NCI-H1417 treated with DMSO at 0.1 percent for 48 hours (cell line): ENCODE measurements at places on chromosomes 12 and 14.

DNA sequence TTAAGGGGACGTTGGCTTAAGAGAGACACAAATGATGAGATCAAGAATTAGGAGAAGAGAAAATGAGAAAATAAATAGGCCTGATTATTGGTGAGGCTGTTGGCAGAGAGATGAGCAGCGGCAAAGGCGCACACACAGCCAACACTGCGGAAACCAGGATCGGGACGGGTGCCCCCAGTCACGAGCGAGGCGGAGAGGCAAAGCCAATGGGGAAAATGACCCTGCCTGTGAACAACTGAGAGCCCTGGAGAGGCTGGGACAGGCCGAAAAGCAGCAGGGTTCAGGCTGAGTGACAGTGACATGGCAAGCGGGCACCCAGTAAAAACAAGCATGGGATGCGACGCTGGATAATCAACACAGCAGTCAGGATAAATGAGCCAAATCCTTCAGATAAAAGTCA, 21.0 kb downstream of the SLC15A4 start:
- DNase-seq = no peak

DNA sequence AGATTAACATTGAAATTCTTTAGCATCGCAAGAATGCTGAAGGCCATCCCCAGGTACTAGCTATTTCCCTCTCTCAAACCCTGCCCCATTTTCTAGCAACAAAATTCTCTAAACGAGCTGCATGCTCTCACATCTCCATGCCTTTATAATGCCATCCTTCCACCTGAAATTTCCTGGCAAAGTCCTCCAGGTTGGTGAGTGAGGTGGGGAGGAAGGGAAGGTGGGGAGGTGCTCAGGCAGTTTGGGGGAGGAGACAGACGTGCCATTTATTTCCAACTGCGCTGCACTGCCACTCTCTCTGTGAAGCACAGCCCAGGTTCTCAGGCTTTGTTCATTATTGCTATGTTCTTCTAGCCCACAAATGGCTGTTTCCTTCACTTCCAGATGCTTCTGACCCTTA, 208.4 kb downstream of the PAWR start:
- no peak for DNase-seq

DNA sequence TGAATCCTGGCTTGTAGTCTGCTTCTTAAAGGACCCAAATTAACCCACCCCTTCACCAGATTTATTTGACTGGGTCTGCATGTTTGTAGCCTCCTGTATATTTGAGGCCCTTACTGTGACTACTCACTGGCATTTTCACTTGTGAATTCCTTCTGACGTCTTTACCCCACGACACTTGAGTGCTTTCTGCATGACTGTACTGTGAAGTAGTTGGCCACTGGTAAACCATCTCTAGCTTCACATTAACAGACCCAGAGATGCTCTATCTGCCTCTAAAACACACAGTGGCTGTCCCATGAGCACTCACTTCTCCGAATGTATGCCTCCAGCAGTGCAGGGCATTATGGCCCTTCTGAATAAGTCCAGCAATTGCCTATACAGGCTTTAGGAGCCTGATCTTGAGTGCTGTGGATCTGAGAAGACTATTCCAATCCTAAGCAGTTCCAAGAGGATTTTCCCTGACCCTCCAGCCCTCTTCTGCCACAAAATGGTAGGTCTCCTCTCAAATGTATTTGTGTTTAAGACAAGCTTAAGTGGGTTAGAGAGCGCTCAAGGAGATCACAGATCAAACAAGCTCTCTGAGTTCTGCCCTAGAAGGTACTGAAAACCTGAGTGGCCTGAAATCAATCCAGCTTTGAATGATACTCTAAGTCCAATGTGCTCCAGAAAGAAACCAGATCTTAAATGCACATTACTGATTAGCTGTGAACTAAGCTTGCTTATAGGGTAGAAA, 534.7 kb downstream of the RPS29 start:
- no peak for DNase-seq

DNA sequence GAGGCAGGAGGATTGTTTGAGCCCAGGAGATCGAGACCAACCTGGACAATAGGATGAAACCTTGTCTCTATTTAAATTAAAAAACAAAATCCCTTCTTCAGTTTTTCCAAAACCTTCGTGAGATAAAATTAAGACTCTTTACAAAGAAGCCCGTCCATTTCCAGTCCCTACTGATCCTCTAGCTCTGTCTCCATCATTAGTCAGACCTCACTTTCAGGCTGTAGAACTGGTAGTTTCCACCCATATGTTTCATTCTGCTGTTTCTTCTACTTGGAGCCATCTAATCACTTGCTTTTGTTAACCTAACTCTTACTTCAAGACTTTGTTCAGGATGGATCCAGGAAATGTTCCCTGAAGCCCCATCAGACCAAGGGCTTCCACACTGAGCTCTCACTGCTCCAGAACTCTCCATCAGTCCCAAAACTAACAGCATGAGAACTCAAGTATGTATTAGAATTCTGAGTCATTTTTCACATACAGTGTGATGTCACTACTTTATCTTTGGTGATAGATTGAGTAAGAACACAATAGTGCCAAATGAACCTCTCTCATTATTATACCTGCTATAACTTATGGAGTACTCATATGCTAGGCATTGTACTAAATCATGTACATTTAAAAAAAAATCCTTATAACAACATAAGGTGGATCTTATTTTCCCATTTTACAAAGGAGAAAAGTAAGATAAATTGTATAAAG, 90.8 kb downstream of the PRICKLE1 start:
- no peak for DNase-seq

DNA sequence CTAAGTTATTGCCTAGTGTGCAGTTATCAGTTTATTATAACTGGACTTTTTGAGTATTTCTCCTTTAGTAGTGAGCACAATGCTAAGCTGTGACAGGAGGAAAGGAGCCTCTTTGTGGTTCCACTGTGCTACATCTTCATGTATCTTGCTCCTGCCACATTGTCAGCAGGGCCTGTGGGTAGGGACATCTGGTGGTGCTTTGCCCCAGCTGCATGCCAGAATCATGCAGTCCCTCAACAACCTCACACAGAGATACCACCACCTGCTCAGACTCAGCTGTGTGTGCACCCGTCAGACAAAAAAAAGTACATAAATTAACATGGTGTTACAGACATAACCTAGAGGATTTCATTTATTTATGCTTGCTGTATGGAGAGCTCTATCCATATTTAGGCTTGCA, 51.1 kb downstream of the MIS18BP1 start:
- DNase-seq = no peak

DNA sequence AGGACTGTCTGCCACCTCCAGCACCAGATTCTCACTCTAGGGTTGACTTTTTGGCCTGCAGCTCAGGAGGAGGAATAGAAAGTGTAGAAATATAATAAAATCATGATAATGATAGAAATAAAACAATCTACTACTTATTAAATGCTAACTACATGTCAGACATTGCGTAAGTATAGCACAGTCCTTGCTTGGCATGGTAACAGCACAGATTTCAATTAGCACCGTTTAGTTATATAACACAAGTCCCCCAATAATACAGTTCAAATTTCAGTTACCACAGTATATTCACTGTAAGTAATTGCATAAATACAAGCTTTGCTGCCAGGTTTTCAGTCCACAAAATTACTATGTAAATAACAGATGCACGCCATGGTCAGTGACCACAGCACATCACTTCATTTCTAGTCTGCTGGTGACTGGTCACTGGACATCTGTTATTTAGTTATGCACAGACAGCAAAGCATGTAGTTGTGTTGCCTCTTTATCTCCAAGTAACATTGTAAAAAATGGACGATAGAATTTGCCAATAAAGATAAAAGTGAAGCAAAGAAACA, 6.5 kb upstream of the GLT8D2 start:
- DNase-seq = no peak

DNA sequence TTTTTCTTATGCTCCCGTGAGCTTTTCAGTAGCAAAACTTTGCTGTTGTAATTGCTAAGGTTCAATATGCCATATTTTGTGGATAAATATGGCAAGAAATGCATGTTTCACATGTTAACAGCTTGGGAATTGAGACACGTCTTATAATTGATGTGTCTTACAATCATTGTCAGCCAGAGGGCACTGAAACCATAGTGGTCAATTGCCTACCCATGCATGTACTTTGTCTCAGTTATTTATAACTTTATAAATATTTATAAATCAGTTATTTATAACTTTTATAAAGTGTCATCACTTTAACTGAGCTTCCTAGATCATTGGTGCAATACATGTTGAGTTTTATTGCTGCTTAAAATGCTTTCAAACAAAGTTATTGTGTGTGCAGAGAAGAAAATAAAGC, 82.0 kb downstream of the CATSPERB start:
- DNase-seq = no peak

GRCh38 chr12:65695113-65695865, 129.0 kb upstream of the HMGA2 start:
- DNase-seq = no peak

GRCh38 chr12:47860279-47860841, 40.7 kb upstream of the HDAC7 start:
- no peak for DNase-seq

GRCh38 chr12:131229426-131230339, 276.0 kb downstream of the ADGRD1 start:
- DNase-seq = no peak

- no peak for DNase-seq
These were observed 13.7 kb downstream of the REM2 start for GRCh38 chr14:22896760-22897159.

DNA sequence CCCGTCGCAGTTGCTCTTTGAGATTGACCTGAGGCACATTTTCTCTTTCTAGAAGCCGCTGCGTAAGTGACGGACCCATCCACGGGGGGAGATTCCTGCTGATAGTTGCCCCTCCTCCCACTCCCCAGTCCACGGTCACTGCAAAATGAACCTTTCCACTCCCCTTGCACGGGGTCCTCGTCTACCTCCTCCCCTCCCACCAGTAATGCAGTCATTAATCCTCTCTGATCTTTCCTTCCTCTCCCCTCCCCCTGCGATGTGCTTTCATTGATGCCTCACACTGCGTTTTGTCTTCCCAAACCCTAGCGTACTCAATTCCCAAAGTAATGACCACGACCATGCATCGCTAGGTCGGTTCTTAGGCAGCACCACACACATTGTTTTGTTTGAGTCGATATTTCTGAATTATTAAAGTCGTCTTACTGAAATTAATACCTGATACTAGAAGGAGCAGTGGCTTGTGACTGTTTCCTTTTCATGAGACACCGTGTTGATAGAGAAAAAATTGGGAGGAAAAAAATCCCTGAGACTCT, 857 bp downstream of the ETNK1 start:
- DNase-seq = peak; percentile 34

GRCh38 chr12:40614923-40615322, 77.3 kb upstream of the CNTN1 start:
- no peak for DNase-seq

DNA sequence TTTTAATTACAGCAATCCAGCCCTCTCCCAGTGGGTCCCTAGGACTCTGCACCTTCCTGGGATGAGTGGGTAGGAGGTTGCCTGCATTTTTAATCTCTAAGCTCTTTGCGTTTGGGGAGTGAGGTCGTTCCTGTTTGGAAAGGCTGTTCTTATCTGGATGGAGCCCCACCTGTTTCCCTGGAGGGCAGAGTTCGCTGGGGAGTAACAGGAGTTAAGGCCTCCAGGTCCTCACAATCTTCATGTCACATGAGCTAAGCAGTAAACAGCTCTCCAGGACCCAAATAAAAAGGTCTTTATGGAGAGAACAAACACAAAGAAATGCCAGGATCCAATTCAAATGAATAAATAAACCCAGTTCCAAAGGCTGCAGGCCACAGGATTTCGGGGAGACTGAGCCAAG, 56.0 kb upstream of the RFLNA start:
- no peak for DNase-seq

GRCh38 chr12:100031836-100032235, 47.1 kb upstream of the ANKS1B start:
- no peak for DNase-seq

- no peak for DNase-seq
These were observed 332.6 kb upstream of the SYT1 start for GRCh38 chr12:78531831-78532458.

GRCh38 chr12:87140262-87140661, 884.1 kb upstream of the MGAT4C start:
- DNase-seq = no peak

DNA sequence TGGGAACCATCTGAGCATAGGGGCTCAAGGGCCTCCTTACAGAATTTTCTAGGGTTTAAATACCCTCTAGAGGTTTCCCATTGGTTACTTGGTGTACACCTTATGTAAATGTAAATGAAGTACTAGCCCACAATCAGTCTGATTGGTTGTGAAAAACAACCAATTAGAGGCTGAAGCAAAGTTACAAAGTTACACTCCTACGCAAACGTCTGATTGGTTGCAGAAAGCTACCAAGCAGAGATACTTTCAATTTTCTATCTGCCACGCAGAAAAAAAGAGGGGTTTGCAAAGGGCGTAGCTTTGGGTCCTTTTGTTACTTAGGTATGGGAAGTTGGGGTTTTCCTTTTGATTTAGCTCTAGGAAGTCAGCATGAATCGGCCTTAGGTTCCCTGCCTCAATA, 1.8 kb upstream of the TMEM19 start:
- DNase-seq = no peak

- no peak for DNase-seq
These were observed 10.6 kb upstream of the NUMB start for GRCh38 chr14:73468828-73469375.

GRCh38 chr12:132806857-132807256, 21.8 kb downstream of the GOLGA3 start:
- DNase-seq = no peak

DNA sequence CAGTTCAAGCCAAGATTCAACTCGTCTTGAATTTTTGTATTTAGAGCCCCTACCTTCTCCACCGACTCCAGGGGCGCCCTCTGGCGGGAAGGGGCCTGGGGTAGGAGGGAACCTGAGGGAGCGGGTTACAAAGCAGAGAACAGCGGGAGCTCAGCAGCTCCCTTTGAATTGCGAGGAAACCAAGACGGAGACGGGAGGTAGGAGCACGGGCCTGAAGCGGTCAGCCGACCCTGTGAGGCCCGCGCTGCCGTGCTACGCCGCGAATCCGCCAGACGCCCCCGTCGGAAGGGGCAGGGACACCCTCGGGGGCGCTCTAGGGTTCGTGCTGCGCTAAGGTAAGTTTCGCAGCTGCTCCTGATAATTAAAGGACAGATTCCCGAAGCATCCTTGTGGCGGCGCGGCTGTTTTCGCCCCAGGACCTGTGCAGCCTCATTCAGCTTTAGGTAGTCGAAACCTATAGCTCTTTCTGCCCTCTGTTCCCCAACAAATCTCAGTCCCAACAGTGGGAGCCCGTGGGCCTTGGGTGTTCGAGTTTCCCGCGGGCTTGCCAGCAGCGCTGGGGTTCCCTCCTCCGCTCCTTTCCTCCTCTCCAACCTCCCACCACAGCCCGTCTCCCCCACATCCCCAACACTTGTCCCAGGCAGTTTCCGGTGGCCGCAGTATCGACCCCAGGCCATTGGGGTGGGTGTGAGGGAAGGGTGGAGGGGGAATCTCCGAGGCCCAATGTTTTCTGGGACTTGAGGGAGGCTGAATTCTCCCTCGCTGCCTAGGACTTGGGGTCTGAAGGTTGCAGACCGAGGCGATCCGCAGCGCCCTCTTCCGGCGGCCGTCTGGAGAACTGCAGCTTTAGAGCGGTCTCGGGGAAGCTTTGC, 5.1 kb upstream of the NKX2-1 start:
- no peak for DNase-seq
